Activated naive CD4-positive, alpha-beta T cell (primary cell): ENCODE measurements at places on chromosomes 2 and 18.

GRCh38 chr2:23220513-23221094, 164.4 kb upstream of the KLHL29 start:
- DNase-seq = no peak

- DNase-seq = no peak
These were observed 420.3 kb upstream of the FSIP2 start for GRCh38 chr2:185318271-185318724.

GRCh38 chr18:57961411-57961810, 82.6 kb upstream of the NEDD4L start:
- no peak for DNase-seq

GRCh38 chr2:156430980-156431358, 5.2 kb upstream of the GPD2 start:
- DNase-seq = no peak

DNA sequence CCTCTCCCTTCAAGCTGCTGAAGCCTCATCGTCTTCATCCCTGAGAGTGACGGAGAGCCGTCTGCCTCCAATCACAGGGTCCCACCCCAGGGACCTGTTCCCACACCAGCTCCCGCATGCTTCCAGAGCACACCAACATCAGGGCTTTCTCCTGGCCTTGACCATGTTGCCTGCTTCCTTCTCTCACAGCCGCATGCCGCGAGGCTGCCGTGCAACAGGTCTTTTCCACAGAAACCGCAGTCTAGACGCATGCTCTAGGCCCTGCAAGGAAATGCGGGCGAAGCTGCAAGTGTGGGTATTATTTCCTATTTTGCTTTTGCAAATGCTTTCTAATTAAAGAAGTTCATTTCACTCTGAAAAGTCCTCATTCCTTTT, 277.8 kb downstream of the EIPR1 start:
- no peak for DNase-seq

DNA sequence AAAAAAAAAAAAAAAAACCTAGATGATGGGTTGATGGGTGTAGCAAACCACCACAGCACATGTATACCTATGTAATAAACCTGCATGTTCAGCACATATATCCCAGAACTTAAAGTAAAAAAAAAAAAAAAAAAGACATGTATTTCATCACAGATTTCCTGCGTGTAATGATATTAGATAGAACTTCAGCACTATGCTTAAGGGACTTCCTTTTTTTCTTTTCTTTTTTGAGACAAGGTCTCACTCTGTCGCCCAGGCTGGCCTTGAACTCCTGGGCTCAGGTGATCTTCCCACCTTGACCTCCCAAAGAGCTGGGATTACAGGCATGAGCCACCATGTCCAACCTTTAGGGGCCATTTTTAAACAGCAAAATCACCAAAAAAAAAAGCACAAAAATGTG, 42.0 kb downstream of the NEURL3 start:
- DNase-seq = no peak

DNA sequence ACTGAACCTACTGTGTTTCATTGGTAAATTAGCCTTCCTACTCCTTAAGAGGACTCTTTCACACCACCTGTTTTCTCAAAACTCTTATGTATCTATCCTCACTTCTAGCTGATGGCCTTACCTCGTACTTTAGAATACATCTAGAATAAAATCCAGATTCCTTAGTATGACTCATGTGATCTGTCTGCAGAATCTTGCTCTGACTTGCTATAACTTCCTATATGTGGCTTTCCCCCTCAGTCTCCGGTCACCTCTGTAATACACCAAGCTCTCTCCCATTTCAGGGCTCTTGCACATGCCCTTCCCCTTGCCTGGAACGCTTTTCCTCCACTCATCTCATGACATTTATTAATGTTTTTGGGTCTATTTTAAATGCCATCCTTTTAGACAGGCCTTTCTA, 95.6 kb upstream of the LHCGR start:
- no peak for DNase-seq

GRCh38 chr2:234533626-234534025, 36.7 kb upstream of the ARL4C start:
- DNase-seq = no peak

- DNase-seq = no peak
These were observed 180.1 kb downstream of the RDH14 start for GRCh38 chr2:18380321-18380720.

- no peak for DNase-seq
These were observed 64.6 kb downstream of the LTBP1 start for GRCh38 chr2:33011373-33011772.

DNA sequence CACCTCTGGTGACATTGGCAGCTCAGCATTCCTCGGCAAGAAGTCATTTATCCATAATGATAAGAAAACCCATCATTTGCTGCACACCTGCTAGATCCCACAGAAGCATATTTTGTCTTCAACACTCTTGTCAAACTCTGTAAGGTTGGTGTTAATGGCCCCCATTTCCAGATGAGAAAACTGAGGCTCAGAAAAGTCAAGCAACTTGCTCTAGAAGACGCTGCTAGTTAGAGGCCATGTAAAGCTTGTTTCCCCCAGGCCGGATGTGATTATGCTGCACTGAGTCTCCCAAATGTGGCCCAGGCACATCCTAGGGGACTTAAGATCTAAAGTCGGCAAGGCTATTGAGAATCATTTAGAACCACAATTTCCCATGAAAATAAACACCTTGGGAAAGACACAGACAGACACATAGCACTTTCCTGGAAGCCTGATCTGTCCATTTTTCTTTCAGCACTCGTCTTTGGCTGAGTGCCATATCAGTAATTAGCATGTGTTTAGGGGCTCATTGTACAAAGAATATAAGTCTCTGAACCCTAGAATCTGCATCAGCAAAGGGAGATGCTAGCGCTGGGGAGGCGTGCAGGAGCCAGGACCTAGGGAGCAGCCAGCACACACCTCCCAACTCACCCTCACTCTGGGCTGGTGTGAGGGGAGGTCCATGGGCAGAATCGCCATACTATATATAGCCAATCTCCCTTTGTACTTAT, 39.3 kb downstream of the C1QL2 start:
- DNase-seq = no peak
